ENCODE measurements at places on chromosomes 5 and 9. TPM values are rescaled to one million over a fixed set of nuclear protein-coding genes. Genes with fewer than 3 reads are reported as not detected.

GRCh38 chr5:149936700-149937091 is 7.9 kb downstream of the PDE6A start:
- no peak overlapping the region for H3K27ac ChIP-seq
- peaks cover 10% of the 10 kb centered on the region for H3K27me3 ChIP-seq
- H3K4me1 ChIP-seq, result no peaks in the 10 kb centered on the region
- no peak overlapping the region for H3K4me3 ChIP-seq

DNA sequence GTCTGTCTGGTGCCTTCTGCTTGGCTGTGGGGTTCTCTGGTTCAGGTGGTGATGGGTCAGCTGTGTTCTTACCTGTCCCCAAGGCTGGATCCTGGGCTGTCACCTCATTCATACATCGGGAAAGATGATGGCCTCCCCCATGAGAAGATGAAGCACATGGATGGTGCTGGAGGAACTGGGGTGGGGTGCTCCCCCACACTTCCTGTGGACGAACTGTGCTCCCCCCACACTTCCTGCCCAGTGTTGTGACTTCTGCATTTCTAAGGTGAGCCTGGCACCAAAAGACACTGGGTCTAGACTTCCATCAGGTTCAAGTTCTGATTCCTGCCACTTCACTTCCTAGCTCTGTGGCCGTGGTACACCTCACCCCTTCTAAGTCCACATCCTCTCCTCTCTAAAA is 4.3 kb upstream of the SURF6 start:
- no peak for DNase-seq
- H3K4me1 ChIP-seq, result peaks cover 37% of the 10 kb centered on the region
- no peaks in the 10 kb centered on the region for H3K27me3 ChIP-seq
- H3K36me3 ChIP-seq, result peaks cover 58% of the 10 kb centered on the region

GRCh38 chr5:109614981-109615380 is 74.7 kb upstream of the MAN2A1 start:
- no peaks in the 10 kb centered on the region for H3K36me3 ChIP-seq
- H3K27me3 ChIP-seq, result no peaks in the 10 kb centered on the region
- no peak overlapping the region for H3K4me3 ChIP-seq
- no peak overlapping the region for H3K27ac ChIP-seq
- no peaks in the 10 kb centered on the region for H3K4me1 ChIP-seq

DNA sequence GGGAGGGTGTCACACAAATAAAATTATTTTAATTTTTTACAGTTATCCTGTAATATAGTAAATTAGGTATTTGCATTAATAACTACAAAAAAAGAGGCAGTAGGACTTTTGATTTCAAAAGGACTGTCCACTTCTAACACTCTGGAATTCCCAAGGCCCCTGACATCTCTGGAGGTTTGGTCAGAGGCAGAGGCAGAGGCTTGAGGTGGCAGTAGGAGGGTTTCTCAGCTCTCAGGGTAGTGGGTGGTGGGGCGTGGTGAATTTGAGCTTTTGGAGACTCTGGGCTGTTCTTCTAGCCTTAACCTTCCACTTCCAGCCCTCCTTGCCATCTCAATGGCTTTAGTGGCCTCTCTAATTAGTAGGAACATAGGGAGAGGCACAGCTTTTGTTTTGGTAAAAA is 22.8 kb downstream of the ATOX1 start:
- H3K4me1 ChIP-seq, result peaks cover 5% of the 10 kb centered on the region
- peaks cover 5% of the 10 kb centered on the region for H3K36me3 ChIP-seq
- H3K27me3 ChIP-seq, result no peaks in the 10 kb centered on the region
- DNase-seq, result no peak
- no peak overlapping the region for H3K27ac ChIP-seq

DNA sequence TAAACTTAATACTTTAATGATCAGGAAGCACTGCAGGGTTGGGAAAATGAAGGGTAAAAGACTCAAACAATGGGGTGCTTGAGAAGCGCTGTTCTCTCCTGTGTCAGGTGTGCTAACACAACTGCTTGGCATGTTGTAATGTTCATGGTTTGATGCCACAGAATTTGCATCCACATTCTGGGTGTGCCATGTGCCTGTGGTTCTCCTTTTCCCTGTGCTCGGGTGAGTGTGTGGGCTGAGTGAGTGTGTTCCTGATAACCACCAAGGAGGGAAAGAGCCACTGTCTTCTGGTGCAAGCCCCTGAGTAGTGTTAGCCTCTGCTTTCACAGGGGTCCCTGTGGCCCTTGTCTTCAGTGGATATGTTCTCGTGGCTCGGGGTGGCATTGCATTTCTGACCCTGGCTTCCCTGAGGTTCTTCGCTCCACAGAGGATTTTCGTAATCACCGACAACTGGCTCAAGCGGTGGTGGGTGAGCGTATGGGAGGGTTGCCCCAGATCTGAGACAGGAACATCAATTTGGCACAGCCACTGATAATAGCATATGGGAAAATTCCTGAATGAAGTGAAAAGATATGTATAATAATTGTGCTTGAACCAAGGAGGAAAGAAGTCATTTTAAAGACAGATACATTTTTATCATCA is 102.0 kb downstream of the MVB12B start:
- H3K27ac ChIP-seq, result no peak overlapping the region
- no peak for DNase-seq
- no peaks in the 10 kb centered on the region for H3K27me3 ChIP-seq
- H3K4me1 ChIP-seq, result peaks cover 6% of the 10 kb centered on the region

GRCh38 chr5:41967401-41967800 is 42.3 kb downstream of the FBXO4 start:
- peaks cover 2% of the 10 kb centered on the region for H3K27me3 ChIP-seq
- no peak overlapping the region for H3K4me3 ChIP-seq
- DNase-seq, result no peak

GRCh38 chr5:68818057-68818695 is 275.6 kb upstream of the SLC30A5 start:
- H3K27ac ChIP-seq, result no peak overlapping the region
- no peak overlapping the region for H3K4me3 ChIP-seq
- no peaks in the 10 kb centered on the region for H3K27me3 ChIP-seq
- DNase-seq, result no peak

DNA sequence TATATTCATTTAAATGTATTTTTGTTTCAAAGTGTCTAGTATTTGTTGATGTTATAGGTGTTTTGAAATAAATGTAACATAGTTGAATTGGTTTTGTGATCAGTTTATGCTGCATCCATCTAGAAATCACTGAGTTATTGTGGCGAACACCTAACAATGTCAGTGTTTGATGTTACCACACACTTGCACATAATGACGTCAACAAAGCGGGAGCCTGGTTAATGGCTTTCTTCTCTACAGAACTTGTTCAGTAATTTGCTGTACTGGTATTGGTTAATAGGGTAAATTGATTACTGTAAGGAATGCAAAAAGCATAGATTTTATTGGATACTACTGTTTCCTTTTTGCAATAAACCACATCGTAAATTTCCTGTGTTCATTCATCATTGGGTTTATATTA is 133.0 kb downstream of the ATG10 start:
- H3K36me3 ChIP-seq, result no peaks in the 10 kb centered on the region
- H3K4me3 ChIP-seq, result no peak overlapping the region
- DNase-seq, result peak; percentile 62

DNA sequence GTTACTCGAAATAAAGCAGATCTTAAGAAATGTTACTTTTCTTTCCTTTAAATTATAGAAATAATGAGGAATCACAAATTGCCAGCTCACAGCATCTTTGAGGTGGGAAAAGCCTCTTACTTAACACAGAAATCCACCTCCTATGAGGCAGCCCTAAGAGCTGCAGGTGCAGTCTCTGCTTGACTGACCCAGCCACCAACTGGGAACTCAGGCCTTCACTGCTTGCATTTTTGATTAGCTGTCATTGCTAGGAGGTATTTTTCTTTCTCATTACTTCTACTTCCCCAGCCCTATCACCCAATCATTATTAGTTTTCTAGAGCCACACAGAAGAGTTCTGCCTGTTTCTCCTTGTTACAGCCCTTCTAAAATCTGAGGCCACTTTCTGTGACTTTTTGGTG is 416.5 kb upstream of the KLF4 start:
- H3K4me3 ChIP-seq, result no peak overlapping the region
- no peaks in the 10 kb centered on the region for H3K4me1 ChIP-seq
- no peak for DNase-seq
- no peaks in the 10 kb centered on the region for H3K36me3 ChIP-seq

DNA sequence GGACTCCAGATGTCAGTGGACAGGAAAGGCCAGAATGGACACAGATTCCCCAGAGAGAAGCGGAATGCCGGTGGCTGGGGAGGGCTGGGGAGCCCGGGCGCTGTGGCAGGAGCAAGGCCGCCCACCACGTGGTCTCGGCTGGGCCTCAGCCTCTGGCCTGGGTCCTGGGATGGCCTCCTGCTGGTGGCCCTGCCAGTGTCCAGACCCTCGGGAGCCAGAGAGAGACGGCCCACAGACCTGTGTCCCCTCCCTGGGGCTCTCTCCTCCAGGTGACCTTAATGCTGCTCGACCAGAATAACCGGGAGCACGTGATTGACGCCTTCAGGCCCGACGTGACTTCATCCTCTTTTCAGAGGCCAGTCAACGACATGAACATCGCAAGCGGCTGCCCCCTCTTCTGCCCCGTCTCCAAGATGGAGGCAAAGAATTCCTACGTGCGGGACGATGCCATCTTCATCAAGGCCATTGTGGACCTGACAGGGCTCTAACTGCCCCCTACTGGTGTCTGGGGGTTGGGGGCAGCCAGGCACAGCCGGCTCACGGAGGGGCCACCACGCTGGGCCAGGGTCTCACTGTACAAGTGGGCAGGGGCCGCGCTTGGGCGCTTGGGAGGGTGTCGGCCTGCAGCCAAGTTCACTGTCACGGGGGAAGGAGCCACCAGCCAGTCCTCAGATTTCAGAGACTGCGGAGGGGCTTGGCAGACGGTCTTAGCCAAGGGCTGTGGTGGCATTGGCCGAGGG is 19.0 kb downstream of the FBXW5 start:
- no peak for DNase-seq
- H3K27me3 ChIP-seq, result no peaks in the 10 kb centered on the region
- H3K4me1 ChIP-seq, result no peaks in the 10 kb centered on the region
- H3K4me3 ChIP-seq, result no peak overlapping the region
- H3K27ac ChIP-seq, result no peak overlapping the region

DNA sequence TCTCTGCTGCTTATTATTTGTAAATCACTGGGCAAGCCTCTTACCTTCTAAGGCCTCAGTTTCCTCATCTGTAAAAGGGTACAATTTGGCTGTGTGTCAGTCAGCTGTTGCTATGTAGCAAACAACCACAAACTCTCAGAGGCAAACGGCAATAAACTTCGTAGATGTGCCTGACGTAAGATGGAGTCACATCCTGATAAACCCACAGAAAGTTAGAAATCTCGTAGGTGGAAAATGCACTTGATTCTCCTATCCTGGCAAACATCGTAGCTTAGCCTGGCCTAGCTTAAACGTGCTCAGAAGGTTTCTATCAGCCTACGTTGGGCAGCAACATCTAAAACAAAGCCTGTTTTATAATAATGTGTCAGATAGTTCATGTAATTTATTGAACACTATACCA is 35.0 kb upstream of the UNC5A start:
- peaks cover 19% of the 10 kb centered on the region for H3K27me3 ChIP-seq
- H3K4me1 ChIP-seq, result no peaks in the 10 kb centered on the region
- no peak overlapping the region for H3K4me3 ChIP-seq
- H3K36me3 ChIP-seq, result no peaks in the 10 kb centered on the region

DNA sequence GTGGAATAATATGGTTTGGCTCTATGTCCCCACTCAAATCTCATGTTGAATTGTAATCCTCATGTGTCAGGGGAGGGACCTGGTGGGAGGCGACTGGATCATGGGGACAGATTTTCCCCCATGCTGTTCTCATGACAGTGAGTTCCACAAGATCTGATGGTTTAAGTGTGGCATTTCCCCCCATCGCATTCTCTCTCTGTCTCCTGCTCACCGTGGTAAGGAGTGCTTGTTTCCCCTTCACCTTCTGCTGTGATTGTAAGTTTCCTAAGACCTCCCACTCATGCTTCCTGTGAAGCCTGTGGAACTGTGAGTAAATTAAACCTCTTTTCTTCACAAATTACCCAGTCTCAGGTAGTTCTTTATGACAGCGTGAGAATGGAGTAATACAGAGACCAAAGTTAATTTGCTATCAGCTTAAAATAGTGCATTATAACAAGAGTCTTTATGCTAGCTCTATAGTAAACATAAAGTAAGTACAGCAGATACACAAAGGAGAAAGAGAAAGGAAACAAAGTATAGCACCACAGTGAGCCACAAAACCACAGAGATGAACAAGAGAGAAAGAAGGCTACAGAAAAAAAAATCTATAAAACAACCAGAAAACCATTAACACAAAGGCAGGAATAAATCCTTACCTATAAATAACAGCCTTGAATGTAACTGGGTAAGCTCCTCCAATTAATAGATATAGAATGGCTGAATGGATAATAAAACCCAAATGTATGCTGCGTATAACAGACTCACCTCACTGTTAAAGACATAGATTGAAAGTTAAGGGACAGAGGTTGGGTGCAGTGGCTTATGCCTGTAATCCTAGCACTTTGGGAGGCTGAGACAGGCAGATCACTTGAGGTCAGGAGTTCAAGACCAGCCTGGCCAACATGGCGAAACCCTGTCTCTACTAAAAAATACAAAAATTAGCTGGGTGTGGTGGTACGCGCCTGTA is 39.7 kb downstream of the RAPGEF6 start:
- peak overlapping the region; percentile 78 for H3K27ac ChIP-seq
- no peaks in the 10 kb centered on the region for H3K27me3 ChIP-seq
- peaks cover 58% of the 10 kb centered on the region for H3K4me1 ChIP-seq
- peaks cover 35% of the 10 kb centered on the region for H3K36me3 ChIP-seq
- H3K4me3 ChIP-seq, result peak overlapping the region; percentile 18

DNA sequence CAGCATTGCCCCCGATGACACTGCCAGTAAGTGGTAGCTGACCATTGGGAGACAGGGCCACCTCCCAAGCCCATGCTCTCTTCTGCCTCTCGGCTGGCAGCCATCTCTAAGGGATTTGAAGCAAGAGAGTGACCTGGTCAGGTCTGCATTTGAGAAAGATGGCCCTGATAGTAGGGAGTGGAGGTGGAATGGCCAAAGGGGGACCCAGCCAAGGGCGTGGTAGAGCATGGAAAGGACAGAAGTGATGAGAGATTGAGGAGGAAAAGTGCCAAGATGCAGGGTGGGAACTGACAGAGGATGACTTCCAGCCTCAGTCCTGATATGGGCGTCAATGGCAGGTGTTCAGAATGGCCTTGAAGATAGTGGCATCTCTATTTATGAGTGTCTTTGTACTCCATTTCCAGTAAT is 9.0 kb downstream of the ABL1 start:
- no peak for DNase-seq
- peaks cover 16% of the 10 kb centered on the region for H3K4me1 ChIP-seq
- H3K4me3 ChIP-seq, result no peak overlapping the region
- H3K36me3 ChIP-seq, result no peaks in the 10 kb centered on the region
- H3K27ac ChIP-seq, result no peak overlapping the region

DNA sequence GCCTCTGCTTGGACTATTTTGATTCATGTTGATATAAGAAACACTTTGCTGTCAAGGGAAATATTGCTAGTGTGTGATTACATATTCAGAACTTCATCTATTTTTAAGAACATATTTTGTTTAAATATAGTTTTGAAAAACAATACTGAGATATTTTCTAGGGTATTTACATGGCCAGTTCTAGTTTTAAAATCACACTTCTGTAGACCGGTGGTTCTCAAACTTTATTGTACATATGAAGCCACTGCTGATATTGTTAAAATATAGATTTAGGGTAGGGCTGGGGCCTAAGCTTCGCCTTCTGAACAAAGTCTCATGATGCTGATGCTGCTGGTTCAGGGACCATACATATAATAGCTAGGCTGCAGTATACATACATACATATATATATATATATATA is 1000.0 kb downstream of the PTPRD start:
- no peak overlapping the region for H3K4me3 ChIP-seq
- H3K27me3 ChIP-seq, result no peaks in the 10 kb centered on the region

PCA3 gene
- not detected for total RNA-seq

GARIN3 gene
- 0.77 TPM for total RNA-seq

TUSC1 gene
- 0.25 TPM for total RNA-seq

SLCO6A1 gene
- total RNA-seq, result not detected

CAMK2A gene
- total RNA-seq, result not detected

FAXDC2 gene
- total RNA-seq, result not detected

ECM2 gene
- total RNA-seq, result not detected

RICTOR gene
- 23.9 TPM for total RNA-seq

Measured in activated CD8-positive, alpha-beta T cell treated with anti-CD3 and anti-CD28 coated beads for 36 hours (primary cell).